ENCODE measurements at places on chromosomes 1 and 21. TPM values are rescaled to one million over a fixed set of nuclear protein-coding genes. Genes with fewer than 3 reads are reported as not detected.

ELAPOR1 gene
- 30.6 TPM for total RNA-seq

- DNase-seq, result no peak
These were observed 37.7 kb downstream of the SLC45A1 start for GRCh38 chr1:8355439-8356255.

- DNase-seq, result no peak
These were observed 66.4 kb downstream of the RGS13 start for GRCh38 chr1:192702212-192702902.

GRCh38 chr21:42135386-42136052, 64.4 kb downstream of the UMODL1 start:
- no peak for DNase-seq

DNA sequence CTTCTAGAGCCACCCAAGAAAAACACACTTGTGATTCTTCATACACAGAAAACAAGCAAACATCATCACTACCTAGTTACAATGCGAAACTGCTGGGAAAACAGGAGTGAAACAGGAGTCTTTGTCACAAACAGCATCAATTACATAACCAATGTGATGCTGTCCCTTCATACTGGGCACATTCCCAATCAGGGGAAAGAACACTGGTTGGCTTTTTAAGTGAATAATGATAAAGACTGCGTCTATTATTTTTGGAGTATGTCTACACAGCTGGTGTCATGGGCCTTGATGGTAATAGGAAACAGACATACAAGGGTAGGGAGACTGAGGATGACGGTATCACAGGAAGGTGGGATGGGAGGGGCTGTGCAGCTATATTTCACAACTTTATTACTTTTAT, 43.3 kb downstream of the SIPA1L2 start:
- DNase-seq, result no peak

DNA sequence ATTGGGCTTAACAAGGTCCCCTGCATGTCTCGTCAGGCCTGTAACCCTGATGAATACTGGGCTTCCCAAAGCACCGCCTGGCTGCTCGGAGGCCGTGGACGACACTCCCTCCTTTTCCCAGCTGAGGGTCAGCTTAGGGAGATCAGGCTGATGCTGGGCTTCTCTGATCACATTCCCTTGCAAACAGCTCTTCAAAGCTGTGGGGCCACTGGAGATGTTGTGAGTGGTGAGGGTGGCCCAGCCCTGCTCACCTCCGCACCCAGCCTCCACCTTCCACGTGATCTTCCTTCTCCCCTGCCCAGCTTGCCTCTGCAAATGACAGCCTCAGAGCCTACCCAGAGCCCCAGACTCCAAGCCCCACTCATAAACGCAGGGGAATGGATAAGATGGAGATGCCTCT, 195.4 kb downstream of the GRIK3 start:
- DNase-seq, result no peak
